Activated naive CD8-positive, alpha-beta T cell treated with anti-CD3 and anti-CD28 coated beads for 36 hours (primary cell): ENCODE measurements at places on chromosomes 2 and 18. TPM values are rescaled to one million over a fixed set of nuclear protein-coding genes. Genes with fewer than 3 reads are reported as not detected.

SANBR gene
- total RNA-seq = 1.7 TPM

UGT1A3 gene
- total RNA-seq = not detected

UCN gene
- 1.6 TPM for total RNA-seq

GLS gene
- total RNA-seq = 201 TPM

SERPINB4 gene
- total RNA-seq = not detected

CFAP221 gene
- total RNA-seq = not detected
